RPMI7951 (cell line): ENCODE measurements at places on chromosomes 16 and 17.

DNA sequence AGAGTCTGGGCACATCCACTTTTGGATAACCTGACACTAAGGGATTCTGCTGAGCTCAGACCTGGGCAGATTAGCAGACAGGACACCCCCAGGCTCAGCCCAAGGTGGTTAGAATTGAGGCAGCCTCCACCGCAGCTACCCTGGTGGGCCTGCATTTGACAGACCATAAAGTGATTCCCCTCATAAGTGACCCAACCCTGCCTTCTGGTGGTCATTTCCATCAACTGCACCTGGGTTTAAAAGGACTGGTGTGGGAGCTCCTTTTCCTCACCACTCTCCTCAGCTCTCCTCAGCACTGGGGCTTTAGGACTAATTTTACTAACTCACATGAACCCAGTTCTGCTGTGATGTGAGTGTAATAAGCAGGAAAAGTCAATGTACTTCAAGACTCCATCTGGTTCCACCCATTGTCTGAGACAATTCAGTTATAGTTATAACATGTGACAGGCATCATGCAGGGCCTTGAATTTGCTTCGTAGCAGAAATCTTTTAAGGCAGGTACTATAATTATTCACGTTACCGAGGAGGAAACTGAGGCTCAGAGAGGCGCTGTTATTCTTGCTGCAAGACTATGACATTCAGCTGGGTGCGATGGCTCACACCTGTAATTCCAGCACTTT lies 42.5 kb downstream of the MYH3 start:
- DNase-seq = peak; percentile 36

- no peak for DNase-seq
Measured at GRCh38 chr16:56634715-56635440, 2.4 kb downstream of the MT1M start.

- no peak for DNase-seq
Measured at GRCh38 chr17:50034498-50035364, 21.2 kb upstream of the ITGA3 start.

- no peak for DNase-seq
Measured at GRCh38 chr16:68754084-68754792, 17.1 kb downstream of the CDH1 start.
